ENCODE measurements at places on chromosomes 4 and X.

DNA sequence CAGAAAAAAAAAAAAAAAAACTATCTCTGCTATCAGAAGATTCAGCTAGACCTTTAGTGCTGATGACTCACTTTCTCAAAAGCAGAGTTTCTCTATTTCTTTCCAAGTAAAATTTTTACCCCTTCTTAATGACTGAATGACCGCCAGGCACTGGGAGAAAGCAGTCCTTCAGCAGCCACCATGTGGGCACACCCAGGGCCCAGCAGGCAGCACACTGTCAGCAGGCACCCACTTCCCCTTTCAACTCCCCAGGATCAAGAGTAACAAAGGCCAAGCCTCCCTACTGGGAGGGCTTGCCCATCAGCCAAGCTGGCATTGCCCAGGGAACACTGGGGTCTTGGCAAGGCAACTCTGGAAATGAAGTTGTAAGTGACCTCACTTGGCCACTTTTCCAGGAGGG lies 201.9 kb upstream of the MAMLD1 start:
- DNase-seq: peak; percentile 16

GRCh38 chr4:3091464-3091863 lies 17.0 kb downstream of the HTT start:
- DNase-seq: no peak

GRCh38 chr4:178681871-178682270 lies 1239.6 kb upstream of the AGA start:
- DNase-seq: no peak

DNA sequence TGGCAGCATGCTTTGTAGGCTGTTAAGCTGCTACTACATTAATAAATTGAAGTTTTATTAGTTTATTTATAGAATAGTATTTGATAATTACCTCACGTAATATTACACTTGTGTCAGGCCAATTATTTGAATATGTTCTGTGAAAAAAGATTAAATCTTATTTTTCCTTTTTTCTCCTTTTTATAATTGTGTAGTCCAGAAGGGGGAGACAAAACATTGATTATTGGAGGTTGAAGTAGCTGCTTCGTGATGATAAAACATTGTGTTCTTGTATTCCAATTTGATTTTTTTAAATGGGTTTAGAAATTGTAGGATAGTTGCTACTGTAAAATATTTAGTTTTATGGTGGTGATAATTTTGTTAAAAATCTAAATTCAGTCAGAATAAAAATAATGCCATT lies 85.7 kb downstream of the DIAPH2 start:
- peak; percentile 20 for DNase-seq

DNA sequence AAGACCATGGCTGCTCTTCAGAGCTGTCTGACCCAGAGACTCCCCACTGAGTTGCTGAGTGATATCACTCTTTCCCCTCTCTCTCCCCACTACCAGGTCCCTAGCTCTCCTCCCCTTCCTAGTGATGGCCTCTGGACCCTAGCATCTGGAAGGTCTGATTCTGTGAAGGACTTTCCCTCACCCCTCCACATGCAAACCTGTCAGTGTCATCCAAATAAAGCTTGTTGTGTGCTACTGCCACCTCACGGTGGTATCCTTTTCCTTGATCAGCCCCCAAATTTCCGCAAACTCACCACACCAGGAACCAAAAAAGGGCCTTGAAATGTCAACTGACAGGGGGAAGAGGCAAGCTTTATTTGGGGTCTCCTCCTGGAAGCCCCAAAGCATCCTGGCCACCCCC lies 500.2 kb downstream of the IDS start:
- DNase-seq: no peak

- peak; percentile 29 for DNase-seq
Observed at GRCh38 chr4:105979506-105979905, 84.2 kb downstream of the NPNT start.

GRCh38 chrX:149490100-149490499 lies 15.0 kb downstream of the IDS start:
- peak; percentile 28 for DNase-seq

- DNase-seq: no peak
Observed at GRCh38 chr4:10458177-10458576, 951 bp upstream of the ZNF518B start.

- peak; percentile 50 for DNase-seq
Observed at GRCh38 chr4:7782783-7783182, 156.9 kb downstream of the AFAP1 start.

DNA sequence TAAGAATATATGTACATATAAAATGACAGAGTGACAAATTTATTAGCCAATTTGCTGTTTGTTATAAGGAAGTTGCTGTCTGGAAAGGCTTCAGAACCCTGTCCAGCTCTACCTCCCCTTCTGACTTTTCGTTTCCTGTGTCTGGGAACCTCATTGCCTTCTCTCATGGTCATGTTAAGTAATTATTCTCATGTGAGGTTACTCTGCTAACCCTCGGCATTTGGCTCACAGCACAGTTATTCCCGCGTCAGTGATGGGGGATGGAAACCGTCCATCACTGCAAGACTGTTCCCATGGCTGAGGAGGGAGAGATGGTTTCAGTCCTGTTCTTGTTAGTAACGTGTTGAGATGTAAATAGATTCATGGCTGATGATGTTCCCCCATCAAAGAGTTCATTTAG lies 11.9 kb downstream of the EDNRA start:
- peak; percentile 85 for DNase-seq

- DNase-seq: peak; percentile 61
Observed at GRCh38 chr4:177596035-177596434, 153.8 kb upstream of the AGA start.

GRCh38 chrX:25389266-25389665 lies 373.5 kb upstream of the ARX start:
- no peak for DNase-seq

DNA sequence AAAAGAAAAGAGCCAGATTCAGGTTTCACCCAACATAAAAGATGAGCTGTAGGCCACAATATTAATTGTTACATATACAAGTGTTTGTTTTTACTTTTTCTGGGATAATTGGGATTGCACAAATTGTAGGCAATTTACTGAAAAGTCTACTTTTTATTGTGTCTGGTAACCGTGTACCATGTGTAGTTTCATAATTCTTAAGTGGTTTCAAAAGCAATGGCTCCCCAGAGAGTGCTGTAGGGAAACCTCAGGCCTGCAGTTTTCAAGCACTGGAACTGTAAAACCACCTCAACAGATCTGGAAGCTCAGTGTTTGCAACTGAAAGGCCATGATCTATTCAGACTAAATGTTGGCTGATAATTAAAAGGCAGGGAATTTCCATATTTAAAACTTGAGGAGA lies 53.9 kb upstream of the MMAA start:
- DNase-seq: peak; percentile 82

DNA sequence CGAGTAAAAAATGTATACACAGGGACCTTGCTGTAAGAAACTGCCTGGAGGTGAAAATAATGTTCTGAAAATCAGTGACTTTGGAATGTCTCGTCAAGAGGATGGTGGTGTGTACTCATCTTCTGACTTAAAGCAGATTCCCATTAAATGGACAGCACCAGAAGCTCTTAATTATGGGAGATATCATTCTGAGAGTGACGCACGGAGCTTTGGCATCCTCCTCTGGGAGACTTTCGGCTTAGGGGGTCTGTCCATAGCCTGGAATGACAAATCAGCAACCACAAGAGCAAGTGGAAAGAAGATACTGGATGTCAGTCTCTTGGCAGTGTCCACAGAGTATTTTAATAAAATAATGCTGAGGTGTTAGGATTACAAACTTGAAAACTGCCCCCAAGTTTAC lies 129.4 kb downstream of the THOC2 start:
- peak; percentile 47 for DNase-seq

GRCh38 chrX:140733766-140734342 lies 24.3 kb downstream of the LINC00632 start:
- peak; percentile 40 for DNase-seq

- no peak for DNase-seq
Observed at GRCh38 chr4:95362906-95363558, 185.7 kb downstream of the UNC5C start.

DNA sequence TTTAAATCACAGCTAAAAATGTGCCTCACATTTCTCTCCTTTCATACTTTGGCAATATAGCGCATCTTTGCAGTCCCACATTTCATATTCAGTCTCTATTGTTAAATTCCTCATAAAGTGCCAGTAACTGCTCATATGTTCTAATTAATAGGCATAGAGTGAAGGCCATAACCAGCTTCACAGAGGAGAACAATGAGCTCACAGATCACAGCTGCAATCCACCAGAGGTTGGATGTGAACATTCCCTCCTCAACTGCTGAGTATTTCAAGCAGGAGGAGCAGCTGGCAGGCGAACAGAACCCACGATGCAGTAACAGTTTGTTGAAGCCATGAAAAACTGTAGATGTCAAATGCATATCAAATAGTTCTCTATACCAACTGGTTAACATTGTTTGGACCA lies 2088.7 kb upstream of the AGA start:
- no peak for DNase-seq

- DNase-seq: no peak
Observed at GRCh38 chrX:10212395-10212794, 55.6 kb downstream of the CLCN4 start.

DNA sequence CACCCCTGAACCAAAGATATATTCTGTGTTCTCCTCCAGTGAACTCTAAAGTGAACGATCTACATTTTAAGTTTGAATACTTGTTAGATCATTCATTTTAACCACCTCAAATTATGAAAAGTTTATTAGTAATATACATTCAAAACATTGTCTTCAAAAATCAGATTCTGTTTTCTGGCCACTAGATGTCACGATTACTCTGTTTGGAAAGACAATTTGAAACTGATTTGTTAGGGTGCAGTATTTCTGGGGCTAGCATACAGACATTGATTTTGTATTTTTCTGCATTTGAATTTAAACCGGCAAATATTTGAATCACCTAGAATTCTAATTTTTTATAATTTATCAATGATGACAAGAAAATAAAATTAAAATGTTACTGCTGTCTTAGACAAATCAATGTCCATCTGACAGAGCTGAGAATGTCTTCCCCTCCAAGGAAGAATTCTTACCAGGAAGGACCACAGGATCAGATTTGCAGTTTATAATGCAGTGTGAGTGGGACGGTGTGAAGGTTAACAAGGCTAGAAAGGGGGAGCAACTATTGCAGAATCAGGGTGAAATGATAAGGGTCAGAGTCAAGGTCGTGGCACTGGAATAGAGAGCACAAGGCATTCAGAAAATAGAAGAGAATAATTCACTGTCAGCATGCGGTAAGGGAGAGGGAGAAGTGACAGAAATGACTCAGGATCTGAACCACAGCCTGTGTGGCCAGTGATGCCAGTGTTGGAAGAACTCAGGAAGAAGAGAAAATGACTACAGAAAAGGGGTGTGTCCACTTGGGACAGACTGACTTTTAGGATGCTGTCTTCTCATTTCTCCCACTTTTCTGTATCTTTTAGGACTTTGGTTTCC lies 91.6 kb downstream of the ANXA10 start:
- peak; percentile 43 for DNase-seq

DNA sequence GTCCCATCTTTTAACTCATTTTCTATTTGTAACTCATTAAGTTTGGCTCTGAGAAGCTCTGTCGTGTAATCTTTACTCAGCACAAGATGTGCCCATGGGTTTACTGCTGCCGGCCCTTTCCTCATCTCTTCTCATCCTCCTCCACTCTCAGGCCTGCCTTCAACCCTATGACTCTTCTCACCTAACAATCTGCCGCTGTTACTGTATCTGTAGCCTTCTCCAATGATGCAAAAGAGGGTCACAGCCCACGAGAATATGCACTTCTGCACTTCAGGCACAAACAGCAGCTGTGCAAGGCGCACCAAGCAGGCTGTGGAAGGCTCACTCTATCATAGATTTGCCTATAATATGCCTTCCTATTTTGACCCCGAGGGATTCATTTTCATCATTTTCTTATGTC lies 546.5 kb upstream of the GALNTL6 start:
- DNase-seq: no peak

DNA sequence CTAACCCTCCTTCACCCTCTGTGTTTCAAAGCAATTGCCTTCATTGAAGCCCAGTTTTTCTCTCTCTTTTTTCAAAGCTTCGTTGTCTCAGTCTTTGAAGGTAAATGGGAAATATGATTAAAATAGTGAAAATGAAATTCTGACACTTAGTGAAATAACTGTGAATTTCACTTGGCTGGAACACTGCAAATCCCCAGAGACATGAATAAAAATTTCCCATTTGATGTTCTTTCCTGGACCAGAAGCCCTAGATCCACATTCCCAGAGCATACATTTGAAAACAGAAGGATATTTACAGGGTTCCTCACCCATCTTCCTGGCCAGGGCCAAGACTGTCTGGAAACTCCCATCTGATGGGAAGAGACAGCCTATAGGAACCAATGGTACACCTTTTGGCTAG lies 45.0 kb downstream of the SLC2A9 start:
- no peak for DNase-seq

GRCh38 chr4:105536601-105537000 lies 15.8 kb upstream of the ARHGEF38 start:
- DNase-seq: no peak

- no peak for DNase-seq
Observed at GRCh38 chr4:145014365-145014764, 83.6 kb downstream of the ANAPC10 start.

- no peak for DNase-seq
Observed at GRCh38 chr4:42778349-42778748, 114.2 kb upstream of the GRXCR1 start.

DNA sequence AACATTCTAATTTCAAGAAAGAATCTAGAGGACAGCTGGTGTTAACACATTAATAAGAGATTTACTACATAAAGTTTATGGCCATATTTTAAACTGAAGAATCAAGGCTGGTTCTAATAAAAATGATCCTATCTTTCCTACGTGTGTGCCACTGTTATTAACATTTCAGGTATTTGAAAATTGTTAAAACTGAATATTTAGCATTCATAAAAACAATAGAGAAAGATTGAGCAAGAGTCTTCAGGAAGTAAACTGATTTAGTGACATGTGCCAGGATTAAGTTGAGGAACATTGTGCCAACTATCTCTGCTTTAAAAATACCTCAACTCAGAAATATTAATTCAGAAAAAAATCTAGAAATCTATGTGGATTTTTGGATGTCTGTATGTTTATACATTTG lies 810.1 kb downstream of the FAT4 start:
- DNase-seq: peak; percentile 30

DNA sequence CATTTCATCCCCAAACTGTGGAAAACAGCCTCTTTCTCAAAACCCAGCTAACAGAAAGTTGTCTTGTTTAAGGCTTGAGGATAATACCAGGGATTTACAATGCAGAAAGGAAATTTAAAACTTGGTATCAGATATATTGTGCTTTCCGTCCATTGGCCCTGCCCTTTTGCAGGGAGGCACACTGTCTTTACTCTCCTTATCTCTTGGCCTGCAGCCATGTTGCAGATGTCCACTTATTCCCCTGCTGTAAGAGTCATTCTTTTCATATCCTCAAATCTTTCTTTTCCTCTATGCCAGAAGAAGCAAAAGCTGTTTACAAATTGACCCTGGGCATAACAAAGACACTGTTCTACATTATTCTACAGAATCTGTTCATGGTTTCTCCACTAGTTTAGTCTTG lies 75.6 kb upstream of the DYNLT3 start:
- no peak for DNase-seq

- no peak for DNase-seq
Observed at GRCh38 chr4:52903273-52903672, 41.2 kb downstream of the RASL11B start.

- no peak for DNase-seq
Observed at GRCh38 chr4:111780965-111781364, 364.3 kb upstream of the FAM241A start.

- DNase-seq: no peak
Observed at GRCh38 chrX:22959204-22959920, 40.4 kb upstream of the DDX53 start.
